ENCODE measurements at places on chromosomes 4 and X.

DNA sequence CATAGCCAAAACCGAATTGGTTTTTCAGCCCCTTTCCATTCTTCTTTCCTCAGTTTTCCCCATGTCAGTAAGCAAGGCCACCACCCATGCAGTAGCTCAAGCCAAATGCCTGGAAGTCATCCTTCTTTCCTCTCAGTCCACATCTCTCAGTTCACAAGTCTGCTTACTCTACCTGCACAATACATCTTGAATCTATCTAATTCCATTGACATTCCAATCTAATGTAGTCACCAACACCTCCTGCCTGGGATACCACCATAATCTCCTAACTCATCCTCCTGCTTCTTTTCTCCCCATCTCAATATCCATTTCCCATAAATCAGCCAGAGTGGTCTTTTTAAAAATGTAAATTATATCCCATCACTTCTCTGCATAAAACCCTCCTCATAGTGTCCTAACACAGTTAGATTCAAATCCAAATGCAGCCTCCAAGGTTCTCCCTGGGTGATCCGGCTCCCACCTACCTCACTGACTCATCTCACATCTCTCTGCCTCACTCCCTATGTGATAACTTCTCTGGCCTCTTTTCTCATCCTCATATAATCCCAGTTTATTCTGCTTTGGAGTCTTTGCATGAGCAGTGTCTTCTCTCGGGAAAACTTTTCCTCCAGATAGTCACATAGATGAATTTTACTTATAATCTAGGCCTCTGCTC lies 26.9 kb downstream of the KCNIP4 start:
- no peak for DNase-seq

- peak; percentile 55 for DNase-seq
Measured at GRCh38 chr4:164926301-164926700, 49.3 kb downstream of the APELA start.

GRCh38 chr4:157165935-157166610 lies 54.5 kb upstream of the GRIA2 start:
- no peak for DNase-seq

DNA sequence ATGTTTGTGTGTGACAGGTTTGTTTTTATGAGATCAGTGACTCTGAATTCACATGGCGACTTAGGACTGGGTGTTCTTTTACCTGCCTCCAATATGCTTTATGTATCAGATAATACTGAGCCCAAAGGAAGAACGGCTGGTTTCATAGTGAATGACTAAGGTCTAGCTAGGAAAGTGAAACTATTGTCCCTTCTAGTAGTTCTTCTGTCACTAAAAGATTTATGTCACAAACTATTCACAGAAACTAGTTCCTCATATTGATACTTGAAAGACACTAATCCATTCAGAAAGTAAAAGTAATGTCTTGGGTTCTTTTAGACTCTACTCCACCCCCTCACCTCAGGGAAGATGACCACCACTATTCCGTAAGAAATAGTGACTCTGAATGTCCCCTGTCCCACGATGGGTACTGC lies 81.7 kb downstream of the EGF start:
- DNase-seq = no peak

- DNase-seq = no peak
Measured at GRCh38 chr4:105327222-105327621, 146.6 kb downstream of the PPA2 start.

GRCh38 chr4:6332042-6332668 lies 62.5 kb downstream of the WFS1 start:
- no peak for DNase-seq

DNA sequence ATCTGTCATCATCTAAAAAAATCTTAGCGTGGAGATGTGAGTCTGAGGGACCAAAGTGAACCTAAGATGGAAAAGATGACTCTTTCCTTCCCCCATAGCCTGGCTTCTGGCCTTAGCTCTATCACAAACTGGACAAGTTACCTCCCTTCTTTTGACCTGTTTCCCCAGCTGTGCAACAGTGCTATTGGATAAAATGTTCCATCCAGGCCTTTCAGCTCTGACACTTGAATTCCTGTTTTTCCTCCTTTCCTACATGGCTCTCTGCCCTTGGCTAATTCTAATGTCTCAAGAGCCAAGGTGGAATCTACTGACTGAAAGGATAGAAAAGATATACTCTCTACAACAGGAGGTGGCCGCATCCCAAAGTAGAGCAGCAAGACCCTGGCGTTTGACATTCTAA lies 84.5 kb upstream of the ARHGEF9 start:
- no peak for DNase-seq

- DNase-seq = peak; percentile 73
Measured at GRCh38 chr4:41281038-41281634, 24.4 kb downstream of the UCHL1 start.

DNA sequence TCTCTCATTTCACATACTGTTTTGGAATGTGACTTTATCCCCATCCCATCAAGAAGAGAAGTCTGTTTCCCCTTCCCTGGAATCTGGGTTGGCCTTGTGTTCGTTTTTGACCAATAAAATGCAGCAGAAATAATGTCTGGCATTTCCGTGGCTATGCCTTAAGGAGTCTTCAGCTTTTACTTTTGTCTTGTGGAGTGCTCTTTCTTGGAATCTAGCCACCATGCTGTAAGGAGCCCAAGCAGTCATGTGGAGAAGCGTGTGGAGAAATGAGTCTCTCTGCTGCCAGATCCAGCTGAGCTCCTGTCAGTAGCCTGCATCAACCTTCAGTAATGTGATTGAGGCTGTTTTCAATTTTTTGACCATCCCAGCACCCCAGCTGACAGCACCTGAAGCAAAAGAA lies 84.4 kb upstream of the ARMCX2 start:
- no peak for DNase-seq

- DNase-seq = no peak
Measured at GRCh38 chrX:2582667-2583066, 81.9 kb upstream of the DHRSX start.

GRCh38 chr4:90318193-90318592 lies 191.0 kb downstream of the CCSER1 start:
- DNase-seq = peak; percentile 65

DNA sequence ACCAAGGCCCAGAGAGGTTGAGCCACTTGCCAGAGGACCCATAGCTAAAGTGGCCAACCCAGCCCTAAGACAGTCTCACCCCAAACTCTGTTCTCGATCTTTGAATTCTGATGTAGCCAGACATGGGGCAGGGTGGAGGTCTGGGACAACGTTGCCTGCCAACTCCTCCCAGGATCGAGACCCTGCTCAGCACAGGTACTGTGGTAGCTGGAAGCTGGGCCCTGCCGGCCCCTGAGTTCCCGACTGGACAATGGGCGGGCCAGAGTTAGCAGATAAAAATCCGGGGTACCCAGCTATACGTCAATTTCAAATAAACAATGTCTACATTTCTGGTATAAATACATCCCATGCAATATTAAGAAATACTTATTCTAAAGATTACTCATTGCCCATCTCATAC lies 35.3 kb downstream of the ADRA2C start:
- no peak for DNase-seq

GRCh38 chr4:112511093-112511802 lies 4.7 kb downstream of the NEUROG2 start:
- DNase-seq = no peak

DNA sequence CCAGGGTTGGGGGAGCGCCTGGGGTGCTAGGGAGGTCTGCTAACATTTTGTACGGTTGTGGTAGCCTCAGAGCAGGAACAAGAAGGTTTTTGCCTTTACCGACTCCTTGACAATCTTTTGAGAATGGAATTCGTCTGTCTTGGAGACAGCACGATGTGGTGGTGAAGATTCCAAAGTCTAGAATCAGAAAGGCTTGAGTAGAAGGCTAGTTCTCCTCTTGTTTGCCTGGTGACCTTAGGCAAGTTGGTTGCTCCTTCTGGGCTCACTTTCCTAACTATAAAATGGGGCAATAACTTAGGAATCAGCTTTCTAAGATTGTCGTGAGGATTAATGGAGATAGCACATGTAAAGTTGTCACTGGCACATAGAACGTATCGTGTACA lies 741 bp downstream of the FAM47E start:
- no peak for DNase-seq

- DNase-seq = no peak
Measured at GRCh38 chrX:130304587-130305368, 34.9 kb upstream of the SLC25A14 start.
